ENCODE measurements at places on chromosomes 12 and 14.

DNA sequence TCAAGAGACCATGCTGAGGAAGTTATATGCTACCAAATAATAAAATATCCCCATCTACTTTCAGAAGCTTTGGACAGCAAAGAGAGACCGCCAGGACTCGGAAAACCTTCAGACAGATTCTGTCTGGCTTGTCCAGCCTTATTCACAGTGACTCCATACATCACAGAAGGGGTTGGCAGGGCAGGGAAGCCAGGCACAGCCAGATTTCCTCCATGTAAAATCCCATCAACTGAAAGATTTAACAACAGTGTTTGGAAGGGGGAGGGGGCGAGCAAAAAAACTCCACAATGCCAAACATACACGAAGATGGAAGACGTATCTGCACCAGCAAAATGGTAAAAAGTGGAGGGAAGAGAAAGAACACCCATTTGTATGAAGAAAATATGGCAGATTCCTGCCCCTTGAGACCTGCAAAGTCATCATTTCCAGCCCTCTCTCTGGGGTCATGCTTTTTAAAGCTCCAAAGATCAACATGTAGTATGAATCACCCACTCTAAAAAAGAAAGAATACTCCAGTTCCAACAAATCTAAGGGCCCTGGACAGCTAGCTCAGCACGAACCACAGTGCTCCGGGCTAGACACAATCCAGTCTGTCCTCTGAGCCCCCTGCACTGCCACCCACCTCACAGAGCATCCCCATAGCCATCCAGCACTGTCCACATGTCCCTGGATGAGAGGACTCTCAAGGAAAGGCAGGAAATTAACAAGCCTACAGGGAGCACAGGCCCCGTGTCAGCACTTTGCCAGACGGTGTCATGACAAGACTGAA is 116.4 kb downstream of the DICER1 start:
- DNase-seq: no peak

DNA sequence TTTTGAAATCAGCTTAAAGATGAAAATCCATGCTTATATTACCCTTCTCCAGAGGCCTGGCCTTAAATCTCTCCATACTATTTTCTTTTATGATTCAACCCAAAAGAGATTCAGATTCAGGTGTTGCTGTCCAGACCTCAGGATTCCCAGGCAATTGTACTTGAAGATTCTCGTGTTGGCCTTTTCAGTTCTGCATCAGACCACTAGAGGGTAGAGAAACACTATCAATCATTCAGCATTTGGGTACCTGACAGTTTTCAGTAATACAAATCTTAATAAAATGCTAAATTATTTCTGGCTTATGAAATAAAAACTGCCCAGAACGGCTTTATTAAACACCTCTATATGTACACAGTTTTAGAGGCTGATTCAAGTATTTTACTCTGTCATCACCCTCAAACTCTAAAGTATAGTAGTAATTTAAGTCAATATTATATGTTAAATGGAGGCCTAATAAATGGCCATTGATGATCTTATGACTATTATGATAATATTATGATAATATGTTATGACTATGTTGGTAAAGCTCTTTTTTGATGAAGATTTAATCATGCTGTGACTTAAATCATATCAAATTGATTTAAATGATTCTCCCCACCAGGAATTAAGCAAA is 301.1 kb downstream of the DUSP6 start:
- DNase-seq: peak; percentile 61

DNA sequence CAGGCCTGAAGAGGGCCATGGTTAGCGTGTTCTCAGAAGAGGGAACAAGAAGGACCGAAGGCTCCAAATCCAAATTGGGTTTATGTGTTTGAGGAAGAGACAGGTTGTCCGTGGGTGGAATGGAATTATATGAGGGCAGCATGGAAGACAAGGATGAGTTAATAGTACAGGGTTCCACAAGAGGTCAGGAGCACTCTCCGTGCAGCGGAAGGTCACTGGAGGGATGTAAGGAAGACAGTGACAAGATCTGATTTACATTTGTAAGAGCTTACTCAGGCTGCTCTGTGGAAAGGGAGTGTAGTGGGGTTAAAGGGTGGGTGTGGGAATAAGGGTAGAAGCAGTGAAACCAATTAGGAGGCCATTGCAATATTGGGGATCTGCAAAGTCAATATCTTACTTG is 97.0 kb downstream of the TPH2 start:
- no peak for DNase-seq

- no peak for DNase-seq
These were observed 18.5 kb upstream of the MLXIP start for GRCh38 chr12:122060081-122060501.

DNA sequence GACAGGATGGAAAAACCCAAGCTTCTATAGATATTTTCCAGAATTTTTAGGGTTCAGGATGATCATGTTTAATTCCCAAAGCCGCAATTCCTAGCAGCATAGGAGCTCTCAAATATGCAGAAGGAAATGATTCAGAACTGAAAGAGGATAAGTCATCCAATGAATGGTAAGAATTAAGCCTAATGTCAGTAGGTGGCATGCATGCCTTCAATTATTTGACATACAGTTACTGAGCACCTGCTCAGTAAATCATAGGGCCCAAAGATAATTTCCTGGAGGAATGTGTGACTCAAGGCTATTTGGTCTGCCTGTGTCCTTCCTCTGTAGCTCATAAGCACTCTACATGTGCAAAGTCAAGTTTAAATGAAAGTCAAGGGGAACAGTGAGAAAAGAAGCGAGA is 116.8 kb upstream of the SLC38A4 start:
- no peak for DNase-seq

- DNase-seq: peak; percentile 90
These were observed 51.2 kb downstream of the ATF7IP start for GRCh38 chr12:14416658-14417057.

DNA sequence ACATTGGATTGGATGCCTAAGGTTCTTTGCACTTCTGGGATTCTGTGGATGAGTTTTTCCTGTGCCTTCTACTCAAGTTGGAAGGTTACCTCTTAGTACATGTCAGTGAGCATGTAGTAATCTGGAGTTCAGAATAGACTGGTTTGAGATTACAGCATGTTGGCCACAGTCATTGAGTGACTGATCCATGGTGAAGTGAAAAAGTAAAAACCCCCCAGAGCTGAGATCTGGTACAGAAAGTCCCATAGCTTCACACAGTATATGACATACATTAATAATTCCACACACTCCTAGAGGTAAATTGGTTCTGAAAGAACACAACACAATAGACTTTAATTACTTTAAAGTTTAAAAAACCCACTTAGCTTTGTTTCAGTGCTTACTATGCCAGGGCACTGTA is 11.9 kb upstream of the CCND2 start:
- DNase-seq: no peak

DNA sequence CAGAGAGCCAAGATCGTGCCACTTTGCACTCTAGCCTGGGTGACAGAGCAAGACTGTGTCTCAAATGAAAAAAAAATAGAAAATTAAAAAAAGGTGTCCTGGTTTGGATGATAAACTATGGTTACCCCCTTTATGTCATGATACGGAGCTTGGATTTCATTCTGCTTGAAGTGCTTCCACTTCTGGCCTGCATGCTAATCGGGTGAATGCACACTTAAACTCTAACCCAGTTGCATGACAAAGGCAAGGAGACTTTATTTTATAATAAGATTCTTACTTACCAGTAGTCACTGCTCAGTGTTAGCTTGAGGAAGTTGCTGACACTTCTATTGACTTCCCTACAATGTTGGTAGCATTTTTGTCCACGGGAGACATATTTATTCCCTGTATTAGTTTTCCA is 24.3 kb downstream of the CFAP54 start:
- DNase-seq: no peak

DNA sequence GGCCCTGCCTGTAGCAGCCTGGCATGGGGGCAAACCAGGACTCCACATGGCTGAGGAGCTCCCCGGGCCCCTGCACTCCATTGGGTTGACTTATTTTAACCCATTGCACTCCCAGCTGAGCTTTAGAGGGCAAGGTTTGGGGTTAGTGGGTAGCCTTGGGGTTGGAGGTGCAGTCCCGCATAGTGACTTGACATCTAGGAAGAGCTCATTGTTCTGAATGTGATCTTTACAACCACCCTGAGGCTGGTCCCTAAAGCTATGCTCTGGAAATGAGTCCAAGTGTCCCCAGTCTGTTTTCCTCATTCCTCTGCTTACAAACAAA is 36.4 kb downstream of the NFKBIA start:
- no peak for DNase-seq

DNA sequence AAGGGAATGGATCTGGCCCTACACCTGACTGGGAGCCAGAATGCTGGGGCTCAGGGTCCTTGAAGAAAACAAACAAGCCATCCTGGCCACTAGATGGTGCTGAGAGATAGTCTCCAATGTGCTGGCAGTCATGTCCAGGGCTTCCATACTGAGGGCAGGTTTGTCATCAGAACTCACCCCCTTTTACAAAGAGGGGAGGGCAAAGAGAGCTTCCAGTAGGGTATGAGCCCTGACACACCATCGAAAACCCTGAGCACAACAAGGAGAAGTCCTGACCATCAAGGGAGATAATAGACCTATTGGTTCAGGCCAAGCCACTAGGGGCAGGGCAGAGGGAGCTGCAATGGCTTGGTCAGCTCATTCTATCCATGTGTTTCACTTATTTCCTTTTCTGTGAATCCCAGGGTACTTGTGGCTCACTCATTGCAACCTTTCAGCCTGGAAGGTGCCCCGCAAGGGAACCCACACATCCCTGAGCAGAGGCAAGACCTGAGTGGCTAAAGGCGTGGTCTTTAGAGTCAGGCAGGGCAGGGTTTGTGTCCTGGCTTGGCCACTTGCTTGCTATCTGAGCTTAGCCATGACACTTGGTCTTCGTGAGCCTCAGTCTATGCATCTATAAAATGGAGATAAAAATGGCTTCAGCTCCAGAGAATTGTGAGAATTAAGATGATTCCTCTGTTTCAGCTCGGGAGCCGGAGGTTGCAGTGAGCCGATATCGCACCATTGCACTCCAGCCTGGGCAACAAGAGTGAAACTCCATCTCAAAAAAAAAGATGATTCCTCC is 6.2 kb upstream of the PLEKHH1 start:
- peak; percentile 50 for DNase-seq

GRCh38 chr14:51707327-51707726 is 55.6 kb downstream of the FRMD6 start:
- no peak for DNase-seq

GRCh38 chr12:44842669-44843068 is 33.4 kb downstream of the NELL2 start:
- DNase-seq: no peak

- DNase-seq: no peak
These were observed 40.2 kb downstream of the CCNK start for GRCh38 chr14:99521176-99522024.

- no peak for DNase-seq
These were observed 14.3 kb downstream of the PGF start for GRCh38 chr14:74940956-74941565.

Measured in NAMALWA (cell line).